Caudate nucleus (tissue), 63 donors: ENCODE measurements at places on chromosomes 7 and 10.

GRCh38 chr10:80455461-80456349 is 1.6 kb downstream of the TSPAN14 start:
- DNase-seq = no peak

DNA sequence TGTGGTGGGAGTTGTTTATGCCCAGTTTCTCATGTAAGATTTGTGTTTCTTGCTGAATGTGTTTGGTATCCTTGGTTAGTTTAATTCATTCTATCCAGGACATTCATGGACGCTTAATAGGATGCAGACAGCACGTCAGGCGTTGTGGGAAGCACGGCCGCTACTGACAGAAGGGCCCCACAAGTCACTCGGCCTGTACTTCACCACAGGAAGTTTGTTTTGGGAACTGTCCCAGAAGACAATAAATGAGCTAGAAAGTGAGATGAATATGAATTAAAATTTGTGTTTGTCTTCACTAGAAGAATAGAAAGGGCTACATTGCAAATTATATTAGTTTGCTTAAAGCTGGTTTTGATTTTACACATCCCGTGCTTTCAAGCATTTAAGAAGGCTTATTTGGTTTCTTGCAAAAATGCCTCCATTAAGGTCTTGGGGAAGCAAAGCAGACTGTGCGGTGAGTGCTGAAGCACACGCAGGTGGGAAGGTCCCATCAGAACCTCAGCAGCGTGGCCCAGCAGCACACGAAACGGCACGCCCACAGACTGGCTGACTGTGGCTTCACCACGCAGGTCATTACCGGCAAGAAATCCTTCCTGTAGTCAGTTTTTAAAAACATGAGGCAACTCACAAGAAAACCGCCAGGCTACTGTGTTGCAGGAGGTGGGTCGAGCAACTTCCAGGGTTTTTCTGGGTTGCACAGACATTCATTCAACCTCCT is 74.1 kb downstream of the VIPR2 start:
- no peak for DNase-seq

- no peak for DNase-seq
Observed at GRCh38 chr7:47149971-47150370, 431.9 kb downstream of the TNS3 start.

GRCh38 chr7:112665709-112666108 is 124.5 kb downstream of the TMEM168 start:
- no peak for DNase-seq

DNA sequence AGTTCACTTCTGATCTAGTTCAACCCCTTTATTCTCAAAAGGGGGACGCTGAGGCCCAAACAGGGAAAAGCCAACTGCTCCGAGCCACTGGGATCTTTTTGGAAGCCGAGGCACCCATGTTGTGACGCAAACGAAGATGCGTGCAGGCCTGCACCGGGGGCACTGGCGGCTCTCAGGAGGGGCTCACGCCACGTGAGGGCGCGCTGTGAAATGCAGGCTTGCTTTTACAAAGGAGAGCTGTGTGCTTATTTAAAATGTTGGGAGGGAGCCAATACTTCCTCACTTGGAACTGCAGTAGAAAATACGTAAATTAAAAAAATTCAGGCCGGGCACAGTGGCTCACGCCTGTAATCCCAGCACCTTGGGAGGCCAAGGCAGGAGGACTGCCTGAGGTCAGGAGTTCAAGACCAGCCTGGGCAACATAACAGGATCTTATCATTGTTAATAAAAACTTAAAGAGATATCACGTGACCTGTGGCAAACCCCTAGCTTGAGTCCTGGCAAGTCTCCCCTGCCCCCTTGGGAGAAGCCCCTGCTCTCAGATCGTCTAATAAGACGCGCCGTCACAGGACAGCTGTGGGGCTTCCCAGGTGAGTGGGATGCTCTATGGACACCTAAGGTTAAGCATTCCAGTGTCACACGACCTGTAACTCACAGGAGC is 16.3 kb downstream of the BRI3 start:
- no peak for DNase-seq
